Renal pelvis (tissue), 12 donors: ENCODE measurements at places on chromosomes 1 and 21.
A peak's percentile ranks its signal among the peaks of the same experiment; 100 is the strongest.

- no peak for DNase-seq
Observed at GRCh38 chr21:21085206-21085605, 87.0 kb downstream of the NCAM2 start.

- no peak for DNase-seq
Observed at GRCh38 chr1:212791261-212791675, 309 bp downstream of the NSL1 start.

- DNase-seq, result no peak
Observed at GRCh38 chr1:52150946-52151345, 9.1 kb downstream of the ZFYVE9 start.

DNA sequence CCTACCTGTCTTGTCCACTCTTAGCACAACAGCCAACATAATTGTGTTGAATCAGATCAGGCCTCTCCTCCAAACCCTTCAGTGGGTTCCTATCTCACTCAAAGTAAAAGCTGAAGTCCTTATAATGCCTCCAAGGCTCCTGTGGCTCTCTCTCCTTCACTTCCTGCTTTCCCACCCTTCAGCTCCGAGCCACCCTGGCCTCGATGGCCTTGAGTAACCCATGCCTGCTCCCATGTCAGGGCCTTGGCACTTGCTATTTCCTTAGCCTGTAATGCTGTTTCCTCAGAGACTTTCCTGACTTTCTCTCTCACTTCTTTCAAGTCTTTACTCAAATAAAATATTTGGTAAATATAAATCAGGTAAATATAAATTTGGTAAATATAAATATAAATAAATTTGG lies 8.1 kb upstream of the PLEKHM2 start:
- DNase-seq, result no peak

DNA sequence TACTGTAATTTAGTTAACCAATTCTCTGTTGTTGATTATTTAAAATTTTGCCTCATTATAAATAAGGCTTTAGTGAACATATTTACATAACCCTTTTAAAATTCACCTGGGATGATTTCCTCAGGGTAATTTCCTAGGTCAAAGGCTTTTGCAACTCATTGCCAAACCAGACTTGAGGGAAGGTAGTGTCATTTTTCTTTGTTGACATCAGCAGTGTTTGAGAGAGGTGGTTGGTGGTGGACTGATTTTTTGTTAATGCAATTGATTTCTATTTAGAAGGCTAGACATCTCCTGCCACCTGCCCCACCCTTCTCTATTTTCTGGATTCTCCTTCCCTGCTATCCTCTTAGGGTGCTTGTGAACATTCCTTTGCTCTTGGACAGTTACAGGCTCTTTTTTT lies 116.8 kb downstream of the HHAT start:
- no peak for DNase-seq

GRCh38 chr1:145759721-145760120 lies 40.4 kb downstream of the CD160 start:
- DNase-seq, result no peak

DNA sequence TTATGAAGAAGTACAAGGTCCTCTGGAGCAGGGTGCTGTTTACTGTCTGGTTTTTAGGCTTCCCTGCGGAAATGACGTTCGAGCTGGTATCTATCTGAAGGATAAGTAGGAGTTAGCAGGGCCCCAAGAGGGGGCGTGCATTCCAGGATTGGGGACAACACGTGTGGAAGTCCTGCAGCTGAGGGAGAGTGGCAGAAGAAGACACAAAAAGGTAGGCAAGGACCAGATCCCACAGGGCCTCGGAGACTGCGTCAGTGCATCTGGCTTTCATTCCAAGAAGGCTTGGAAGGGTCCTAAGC lies 5.9 kb downstream of the RIMS3 start:
- DNase-seq, result no peak

- no peak for DNase-seq
Observed at GRCh38 chr1:182953826-182954225, 860 bp upstream of the SHCBP1L start.

GRCh38 chr1:56074007-56074651 lies 505.2 kb downstream of the PLPP3 start:
- DNase-seq, result peak; percentile 65

- no peak for DNase-seq
Observed at GRCh38 chr1:15432324-15432723, 5.9 kb upstream of the CTRC start.

GRCh38 chr1:201703621-201704438 lies 125.1 kb upstream of the IPO9 start:
- DNase-seq, result peak; percentile 76

- DNase-seq, result no peak
Observed at GRCh38 chr1:154485910-154486496, 16.0 kb upstream of the TDRD10 start.

- DNase-seq, result no peak
Observed at GRCh38 chr1:54167422-54168139, 14.8 kb upstream of the CDCP2 start.

GRCh38 chr1:218171302-218171893 lies 113.7 kb upstream of the RRP15 start:
- no peak for DNase-seq

GRCh38 chr1:153698020-153698922 lies 19.8 kb downstream of the NPR1 start:
- peak; percentile 63 for DNase-seq

DNA sequence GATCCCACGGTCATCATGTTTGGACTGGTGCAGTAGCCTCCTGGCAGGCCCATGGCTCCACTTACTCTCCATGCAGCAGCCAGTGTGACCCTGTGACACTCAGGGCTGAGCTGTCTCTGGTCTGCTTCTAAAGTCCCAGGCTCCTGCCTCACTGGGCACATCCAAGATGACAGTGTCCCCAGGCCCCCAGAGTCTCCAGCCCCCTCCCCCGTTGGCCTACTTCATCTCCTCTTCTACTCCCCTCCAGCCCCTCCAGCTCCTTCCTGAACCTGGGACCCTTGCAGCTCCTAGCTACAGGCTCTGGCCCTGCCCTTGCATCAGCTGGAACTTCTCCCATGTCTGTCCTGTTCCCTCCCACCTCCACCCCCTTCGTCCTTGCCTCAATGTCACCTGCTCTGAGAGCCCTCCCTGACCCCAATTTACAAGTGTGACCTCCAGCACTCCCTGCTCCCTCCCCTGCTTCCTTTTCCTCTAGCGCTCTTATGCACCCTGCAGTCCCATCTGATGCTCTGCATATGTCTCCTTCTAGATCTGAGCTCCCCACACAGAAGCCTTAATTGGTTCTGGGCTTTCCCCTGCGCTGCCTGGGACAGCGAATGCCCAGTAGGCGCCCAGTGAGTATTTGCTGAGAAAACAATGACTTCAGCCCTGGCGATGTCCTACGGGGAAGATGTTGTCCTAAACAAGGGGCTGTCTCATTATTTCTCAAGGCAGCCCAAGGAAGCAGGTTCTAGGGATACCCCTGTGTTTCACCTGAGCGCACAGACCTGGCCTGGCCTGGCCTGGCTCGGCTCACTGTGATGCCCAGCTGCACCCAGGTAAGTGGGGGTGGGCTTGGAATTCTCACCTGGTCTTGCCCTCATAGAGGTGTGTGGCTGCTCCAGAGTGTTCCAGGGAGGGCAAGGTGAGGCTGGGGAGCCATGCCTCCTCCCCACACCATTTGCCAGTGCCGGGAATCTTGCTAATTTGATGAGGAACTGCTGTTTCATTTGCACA lies 600.6 kb downstream of the PTPRU start:
- no peak for DNase-seq

DNA sequence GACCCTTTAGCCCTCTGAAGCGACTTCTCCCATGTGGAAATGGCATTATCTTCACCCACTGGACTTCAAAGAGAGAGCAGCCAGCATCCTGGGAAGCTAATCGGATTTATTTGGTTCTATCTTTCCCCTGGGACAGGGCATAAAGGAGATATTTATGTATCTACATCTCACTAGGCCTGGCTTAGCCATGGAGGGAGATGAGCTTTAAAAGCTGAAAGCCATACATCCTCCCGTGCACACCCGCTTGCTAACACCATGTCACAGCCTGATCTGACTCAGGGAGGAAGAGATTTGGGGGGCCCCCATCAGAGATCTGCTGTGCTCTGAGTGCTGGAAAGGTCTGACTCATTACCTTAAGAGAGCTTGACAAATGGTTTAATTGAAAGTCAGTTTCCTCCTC lies 155.9 kb downstream of the PLXNA2 start:
- no peak for DNase-seq

DNA sequence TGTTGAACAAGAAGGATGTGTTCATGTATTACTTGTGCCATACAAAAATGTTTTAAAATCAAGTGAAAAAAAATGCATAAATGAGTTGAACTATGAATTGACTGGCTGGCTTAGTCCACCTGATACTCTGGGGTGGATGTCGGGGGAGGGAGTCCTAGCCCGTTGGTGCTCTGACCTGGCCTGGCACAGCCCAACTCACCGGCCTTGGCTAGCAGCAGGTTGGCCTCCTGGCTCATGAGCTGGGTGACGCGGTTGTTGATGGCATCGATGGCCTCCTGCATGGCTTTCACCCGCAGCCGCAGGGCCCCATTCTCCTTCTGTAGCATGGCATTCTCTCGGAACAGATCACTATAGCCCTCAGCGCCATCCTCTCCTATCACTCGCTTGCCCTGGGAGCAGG lies 21.6 kb downstream of the KIF21B start:
- no peak for DNase-seq

GRCh38 chr1:55423376-55423775 lies 208.2 kb upstream of the USP24 start:
- DNase-seq, result no peak

DNA sequence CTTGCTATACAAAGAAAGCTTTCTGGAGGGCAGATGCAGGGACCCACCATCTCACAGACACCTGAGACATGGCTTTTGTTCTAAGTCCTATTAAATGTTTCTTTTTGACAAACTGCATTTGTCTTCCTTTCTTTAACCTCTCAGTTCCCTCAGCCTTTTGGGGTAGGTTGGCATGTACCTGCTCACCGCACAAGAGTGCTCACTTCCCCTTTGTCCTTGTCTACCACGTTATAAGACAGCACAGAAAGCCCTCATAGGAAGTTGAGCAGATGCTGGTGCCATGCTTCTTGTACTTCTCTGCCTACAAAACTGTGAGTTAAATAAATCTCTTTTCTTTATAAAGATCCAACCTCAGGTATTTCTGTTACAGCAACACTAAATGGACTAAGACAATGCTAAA lies 31.9 kb upstream of the RGS21 start:
- no peak for DNase-seq

DNA sequence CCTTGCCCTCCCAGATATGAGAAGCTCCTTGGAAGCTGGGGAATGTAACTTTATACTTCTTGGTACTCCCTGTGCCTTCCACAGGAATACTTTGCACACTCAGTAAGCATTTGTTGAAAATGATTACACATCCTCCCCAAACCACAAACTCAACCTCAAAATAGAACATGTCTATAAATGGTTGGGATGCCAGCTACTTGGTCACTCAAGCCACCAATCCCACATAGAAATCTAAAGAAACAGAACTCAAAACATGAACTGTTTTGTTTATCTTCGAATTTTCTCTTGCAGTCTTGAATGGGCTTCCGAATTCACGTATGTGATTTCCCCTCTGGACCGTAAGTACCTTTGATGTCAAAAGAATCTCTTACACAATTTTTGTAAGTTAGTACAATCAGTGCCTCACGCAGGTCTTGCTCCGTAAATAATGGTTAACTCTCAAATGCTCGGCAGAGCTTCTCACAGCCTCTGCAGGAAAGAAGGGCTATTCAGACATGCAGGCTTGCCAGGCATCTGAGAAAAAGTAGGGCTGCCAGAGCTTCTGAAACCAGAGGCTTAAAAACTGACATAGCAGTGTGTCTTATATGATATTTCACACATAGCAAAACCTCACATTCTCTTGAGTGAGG lies 26.9 kb downstream of the SORT1 start:
- DNase-seq, result no peak

- DNase-seq, result no peak
Observed at GRCh38 chr1:100671601-100672000, 47.9 kb upstream of the VCAM1 start.
